ENCODE measurements at places on chromosomes 13 and 19.

DNA sequence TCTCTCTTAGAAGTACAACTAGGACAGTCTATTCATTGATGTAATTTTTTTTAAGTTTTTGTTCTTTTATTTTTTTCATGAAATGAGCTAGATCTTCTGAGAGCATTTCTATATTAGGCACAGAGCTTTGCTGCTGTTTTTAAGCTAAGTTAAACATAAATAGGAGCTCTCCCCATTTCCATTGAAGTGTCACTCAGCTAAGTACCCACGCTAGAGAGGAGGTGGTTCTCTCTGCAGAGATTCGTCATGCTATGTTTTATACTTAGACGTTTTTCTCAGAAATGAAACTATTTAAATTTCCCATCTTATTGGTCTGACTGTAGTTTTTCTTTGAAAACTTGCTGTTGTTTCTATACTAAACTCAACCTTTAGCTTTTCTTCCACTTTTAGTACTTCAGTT is 271.5 kb downstream of the PCDH9 start:
- no peak for DNase-seq

- no peak for DNase-seq
These were observed 263.7 kb upstream of the PCDH9 start for GRCh38 chr13:67493835-67494234.

DNA sequence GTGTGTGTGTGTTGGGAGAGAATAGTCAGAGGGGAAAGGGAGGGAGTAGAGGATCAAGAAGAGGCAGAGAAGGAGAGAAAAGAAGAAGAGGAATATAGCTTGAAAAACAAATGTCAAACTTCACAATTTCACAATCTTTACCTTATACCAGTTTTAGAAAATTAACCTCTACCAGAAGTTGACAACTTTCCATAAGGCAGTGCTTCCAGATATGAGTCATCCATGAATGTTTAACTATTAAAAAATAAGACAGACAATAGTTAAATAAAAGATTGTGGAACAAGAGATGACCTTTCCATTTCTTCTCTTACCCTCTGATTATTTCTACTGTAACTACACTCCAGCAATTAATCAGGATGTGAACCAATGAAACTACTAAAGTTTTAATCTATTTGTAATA is 229.4 kb downstream of the ITGBL1 start:
- no peak for DNase-seq

DNA sequence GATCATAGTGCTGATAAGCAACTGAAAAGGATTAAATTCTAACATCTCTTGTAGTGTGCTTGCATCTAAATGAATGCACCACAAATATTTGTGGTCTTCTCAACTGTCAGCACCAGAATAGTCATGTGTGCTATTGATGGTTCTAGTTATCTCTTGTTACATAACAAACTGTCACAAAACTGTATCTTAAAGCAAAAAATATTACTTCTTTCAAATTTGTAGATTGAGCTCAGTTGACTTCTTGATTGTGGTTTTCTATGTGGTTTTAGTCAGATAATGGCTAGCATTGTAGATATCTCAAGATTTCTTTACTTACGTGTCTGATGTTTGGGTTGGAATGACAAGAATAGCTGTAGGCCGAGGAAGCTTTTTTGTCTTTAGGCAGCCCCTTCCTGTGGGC is 431.3 kb downstream of the SLITRK6 start:
- no peak for DNase-seq

GRCh38 chr13:22748866-22749577 is 431.8 kb upstream of the SGCG start:
- no peak for DNase-seq

DNA sequence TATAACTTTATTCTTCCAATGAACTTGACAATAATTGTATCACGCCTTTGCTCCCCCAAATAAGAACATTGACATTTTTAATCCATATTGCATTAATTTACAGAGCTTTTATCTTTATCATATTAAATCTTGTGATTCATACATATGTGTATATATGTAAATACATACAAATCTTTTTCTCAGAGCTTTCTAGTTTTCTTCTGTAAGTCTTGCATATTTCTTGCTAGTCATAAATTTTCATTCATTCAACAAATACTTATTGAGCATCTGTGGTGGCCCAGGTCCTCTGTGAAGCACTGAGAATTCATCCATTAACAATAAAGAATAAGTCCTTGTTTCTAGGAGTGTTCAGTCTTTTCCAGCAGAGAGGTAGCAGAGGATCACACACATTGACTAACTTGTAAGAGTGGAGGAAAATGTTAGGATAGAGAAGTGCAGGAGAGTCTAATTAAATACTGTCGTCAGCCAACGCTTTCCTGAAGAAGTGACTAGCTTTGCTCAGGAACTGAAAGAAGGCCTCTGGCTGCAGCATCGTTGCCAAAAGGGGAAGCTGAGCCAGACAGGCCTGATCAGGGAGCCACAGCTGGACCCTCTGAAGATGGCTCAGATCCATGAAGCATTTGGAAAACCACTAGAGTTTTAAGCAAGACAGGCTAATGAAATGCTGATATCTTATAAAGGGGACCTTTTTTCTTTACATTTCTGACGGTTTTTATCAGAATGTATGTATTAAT is 38.6 kb upstream of the LAMP1 start:
- DNase-seq = no peak

All from osteocyte (in vitro differentiated cells).